NCI-H187 treated with DMSO at 0.1 percent for 48 hours (cell line): ENCODE measurements at places on chromosomes 2 and 18.

- no peak for DNase-seq
Observed at GRCh38 chr2:157364257-157364974, 38.8 kb upstream of the ERMN start.

DNA sequence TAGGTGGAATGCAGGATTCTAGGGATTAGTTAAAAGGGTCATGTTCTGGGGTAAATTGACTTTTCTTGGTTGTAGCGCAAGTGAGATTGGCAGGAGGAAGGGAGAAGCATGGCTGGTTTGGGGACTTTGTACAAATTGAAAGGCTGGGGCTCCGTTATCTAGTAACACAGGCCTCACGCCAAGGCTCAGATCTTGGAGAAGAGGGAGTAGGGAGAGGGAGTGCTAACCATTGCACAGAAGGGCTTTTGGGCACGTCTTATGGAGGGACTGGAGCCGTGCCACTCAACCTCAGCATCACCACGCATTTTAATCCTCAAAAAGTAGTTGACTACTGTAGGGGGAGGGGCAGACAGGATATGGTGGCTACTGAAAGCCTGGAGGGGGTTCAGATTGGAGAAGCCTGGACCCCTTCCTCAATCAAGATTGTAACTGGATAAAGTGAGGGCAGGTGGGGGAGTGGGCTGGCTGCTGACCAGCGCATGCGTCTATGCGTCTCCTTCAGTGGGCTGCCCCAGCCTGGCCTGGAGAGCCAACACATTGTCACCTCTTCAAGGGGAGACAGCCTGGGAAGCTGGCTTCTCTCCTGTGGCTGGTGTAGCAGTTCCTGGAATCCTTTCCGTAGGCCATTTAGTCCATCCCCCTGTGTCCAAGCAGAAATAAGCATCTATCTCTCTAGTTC lies 14.3 kb downstream of the IGFBP5 start:
- DNase-seq: no peak

GRCh38 chr2:123513351-123513750 lies 511.7 kb upstream of the CNTNAP5 start:
- no peak for DNase-seq

- no peak for DNase-seq
Observed at GRCh38 chr2:38113051-38113450, 37.1 kb upstream of the CYP1B1 start.

DNA sequence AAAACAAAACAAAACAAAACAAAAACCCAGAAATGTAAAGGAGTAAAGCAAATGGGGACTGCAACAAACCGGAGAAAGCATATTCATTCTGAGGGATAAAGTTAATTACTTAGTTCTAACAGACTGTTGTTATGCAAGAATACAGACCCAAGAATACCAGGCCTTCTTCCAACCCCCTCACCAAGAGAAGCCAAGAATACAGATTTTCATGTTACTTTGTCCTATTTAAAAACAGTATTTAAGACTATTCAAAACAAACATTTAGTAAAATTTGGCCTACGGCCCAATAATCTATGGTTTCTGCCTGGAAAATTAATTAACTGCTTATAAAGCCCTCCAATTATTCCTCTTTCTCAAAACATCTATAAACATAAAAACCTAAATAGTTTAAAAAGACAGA lies 91.4 kb downstream of the USP34 start:
- no peak for DNase-seq

- DNase-seq: no peak
Observed at GRCh38 chr2:235665661-235666212, 171.9 kb downstream of the AGAP1 start.

GRCh38 chr2:151287513-151288250 lies 1.8 kb downstream of the NMI start:
- DNase-seq: no peak

DNA sequence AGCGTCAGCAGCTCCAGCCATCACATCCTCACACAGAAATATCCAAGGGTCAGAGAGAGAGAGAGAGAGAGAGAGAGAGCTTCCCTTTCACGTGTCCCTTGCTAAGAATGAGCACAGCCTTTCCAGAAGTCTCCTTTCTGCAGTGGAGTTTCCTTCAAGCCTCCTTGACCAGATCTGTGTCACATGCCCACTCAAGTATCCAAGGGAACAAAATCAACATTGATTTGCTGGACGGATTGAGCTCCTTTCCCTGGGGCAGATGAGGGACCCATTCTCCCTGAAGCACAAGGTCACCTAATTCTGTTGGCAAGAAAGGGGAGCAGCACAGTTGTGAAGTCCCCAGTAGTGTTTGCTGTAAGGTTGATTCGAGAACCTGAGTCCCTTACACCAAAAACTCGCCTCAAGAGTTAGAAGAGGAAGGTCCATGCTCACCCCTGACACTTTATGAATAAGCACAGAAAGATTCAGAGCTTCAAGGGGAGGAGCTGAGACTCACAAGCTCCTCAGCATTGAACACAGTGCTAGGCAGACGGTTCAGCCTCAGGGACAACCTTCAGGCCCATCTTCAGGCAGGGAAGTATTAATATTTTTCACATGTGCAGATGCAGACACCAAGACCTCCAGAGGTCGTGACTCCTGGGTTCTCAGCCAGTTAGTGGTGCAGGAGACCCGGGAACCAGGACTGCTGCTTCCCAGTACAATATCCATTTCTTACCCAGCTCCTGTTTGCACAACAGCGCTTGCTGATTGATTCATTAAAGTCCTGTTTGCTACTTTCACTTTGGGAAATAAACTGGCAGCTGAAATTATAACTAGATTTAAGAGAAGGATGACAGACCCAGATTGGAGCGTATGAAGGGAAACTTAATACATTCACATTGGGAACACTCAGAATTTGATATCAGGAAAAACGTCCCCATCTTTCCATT lies 38.2 kb upstream of the MARCO start:
- DNase-seq: no peak

DNA sequence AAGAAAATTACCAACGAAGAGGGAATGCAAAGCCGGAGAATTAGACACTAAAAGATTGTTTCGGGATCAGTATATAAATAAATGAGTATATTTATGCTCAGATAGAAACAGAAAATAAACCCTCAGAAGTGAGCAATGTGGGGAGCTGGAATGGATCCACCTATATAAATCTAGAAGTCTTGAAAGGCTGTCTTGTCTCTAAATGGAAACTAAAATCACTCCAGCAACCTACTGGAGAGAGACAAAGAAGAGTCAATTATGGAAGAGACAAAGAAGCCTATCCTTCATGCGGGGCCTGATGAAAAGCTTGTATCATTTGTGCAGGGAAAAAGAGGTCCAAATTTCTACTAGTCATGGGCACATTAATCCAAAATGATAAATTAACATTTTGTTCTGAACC lies 158.1 kb downstream of the DNAH7 start:
- DNase-seq: no peak

DNA sequence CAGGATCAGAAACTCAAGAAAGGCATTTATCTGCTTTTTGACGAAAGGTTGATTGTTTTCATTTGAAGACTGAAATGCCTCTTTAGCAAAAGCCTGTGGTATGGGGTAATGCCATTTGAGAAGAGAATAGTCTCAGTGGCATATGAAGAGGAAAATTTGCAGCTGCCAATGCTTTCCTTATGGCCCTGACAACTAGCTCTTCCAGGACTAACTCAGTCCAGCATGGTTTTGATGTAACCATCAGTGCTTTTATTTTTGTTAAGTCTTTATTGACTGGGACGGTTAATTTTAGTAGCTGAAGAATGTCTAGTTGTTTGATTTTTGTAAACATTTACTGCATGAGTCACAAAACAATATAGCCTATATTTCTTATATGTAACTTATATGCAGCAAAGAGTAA lies 158.4 kb downstream of the LNPK start:
- DNase-seq: no peak

DNA sequence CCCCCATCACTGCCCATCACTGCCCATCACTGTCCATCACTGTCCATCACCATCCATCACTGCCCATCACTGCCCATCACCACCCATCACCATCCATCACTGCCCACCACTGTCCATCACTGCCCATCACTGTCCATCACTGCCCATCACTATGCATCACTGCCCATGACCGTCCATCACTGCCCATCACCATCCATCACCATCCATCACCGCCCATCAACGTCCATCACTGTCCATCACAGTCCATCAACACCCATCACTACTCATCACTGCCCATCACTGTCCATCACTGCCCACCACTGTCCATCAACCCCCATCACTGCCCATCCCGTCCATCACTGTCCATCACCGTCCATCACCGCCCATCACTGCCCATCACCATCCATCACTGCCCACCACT lies 57.8 kb upstream of the OTOS start:
- no peak for DNase-seq

DNA sequence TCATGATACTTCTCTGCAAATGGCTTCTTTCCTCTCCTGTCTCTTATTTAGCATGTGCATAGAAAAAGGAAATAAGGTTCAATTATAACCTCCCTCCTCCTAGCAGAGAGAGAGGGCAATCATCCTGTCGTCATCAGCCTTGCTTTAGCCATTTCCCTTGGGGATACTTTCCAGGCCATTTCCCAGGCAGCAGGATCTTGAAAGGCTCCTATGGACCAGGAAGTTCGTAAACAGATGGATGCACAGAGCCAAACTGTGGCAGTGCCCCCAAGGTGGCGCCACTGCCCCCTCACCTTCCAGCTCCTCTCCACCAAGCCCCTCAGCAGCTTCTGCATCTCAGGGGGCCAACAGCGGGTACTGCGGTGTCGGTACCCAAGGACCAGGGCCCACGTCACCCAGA lies 157.4 kb downstream of the DTNA start:
- peak; percentile 13 for DNase-seq

GRCh38 chr18:54883816-54884604 lies 55.7 kb downstream of the RAB27B start:
- DNase-seq: no peak

- DNase-seq: no peak
Observed at GRCh38 chr2:219107758-219108157, 47.0 kb upstream of the IHH start.

GRCh38 chr2:238145851-238146250 lies 7.4 kb downstream of the KLHL30 start:
- no peak for DNase-seq

DNA sequence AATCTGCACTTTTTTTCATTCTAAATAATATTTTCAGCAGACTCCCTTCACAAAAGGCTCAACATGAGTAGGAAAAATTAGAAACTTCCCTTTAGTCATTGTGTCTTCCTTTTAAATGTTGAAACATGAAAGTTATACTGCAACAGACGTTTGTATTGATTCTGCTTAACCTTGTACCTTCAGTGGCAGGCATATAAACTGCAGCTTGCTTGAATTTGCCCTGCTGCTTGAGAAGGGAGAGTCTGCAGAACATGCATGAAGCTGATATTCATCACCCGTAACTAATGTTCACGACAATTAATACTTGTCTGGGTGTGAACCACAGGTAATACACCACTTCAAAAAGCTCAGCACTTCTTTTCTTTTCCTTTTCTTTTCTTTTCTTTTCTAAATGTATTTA lies 294.7 kb upstream of the LRP1B start:
- DNase-seq: no peak
